ENCODE measurements at places on chromosomes 7 and 10.

DNA sequence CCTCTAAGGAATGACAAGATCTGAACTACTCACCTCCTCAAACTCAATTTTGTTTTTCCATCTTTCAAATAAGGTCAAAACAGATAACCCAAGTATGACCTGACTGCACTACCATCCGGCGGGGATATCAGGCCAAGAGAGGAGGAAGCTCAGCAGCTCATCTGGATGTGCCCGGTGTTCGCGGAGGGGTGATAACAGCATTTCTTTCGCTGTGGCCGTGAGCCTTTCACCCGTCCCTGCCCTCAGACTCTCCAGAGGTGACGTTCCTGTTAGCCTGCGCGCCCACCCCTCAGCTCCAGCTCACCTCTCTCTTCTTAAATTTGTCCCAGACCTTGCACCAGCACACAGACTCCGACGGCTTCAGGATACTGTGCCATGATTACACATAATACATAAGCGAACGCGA lies 526 bp downstream of the ZNF248 start:
- no peak for DNase-seq

DNA sequence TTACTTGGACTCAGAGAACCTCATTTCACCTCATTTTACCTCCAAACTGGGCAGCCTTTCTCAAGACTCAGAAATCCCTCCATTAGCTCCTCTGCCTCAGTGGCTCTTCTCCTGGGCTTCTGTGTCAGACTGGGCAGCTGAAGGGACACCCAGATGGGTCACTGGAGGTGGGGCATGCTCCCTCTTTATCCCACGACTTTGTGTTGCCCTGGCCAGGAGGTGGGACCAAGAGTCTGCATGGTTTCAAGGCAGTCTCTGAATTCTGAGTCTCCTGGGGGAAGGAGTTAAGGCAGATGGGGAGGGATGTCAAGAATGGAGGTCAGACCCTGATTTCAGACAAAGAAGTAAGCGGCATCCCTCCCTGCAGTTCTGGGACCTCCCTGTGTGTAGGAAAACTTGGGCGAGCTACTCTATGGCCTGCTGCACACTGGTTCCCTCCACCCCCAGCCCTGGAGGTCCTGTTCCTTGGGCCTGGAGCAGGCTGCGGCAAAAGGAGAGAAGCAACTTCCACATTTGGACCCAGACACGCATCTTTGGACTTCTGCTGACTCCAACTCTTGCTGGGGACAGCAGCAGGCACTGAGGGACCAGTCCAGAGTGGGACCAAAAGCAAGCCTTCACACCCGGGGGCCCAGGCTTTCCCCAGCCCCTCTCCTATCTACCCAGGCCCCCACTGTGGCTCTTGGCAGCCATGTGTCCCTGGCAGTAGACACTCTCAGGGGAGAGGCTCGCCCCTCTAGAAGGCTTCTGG lies 10.8 kb downstream of the POLL start:
- no peak for DNase-seq

DNA sequence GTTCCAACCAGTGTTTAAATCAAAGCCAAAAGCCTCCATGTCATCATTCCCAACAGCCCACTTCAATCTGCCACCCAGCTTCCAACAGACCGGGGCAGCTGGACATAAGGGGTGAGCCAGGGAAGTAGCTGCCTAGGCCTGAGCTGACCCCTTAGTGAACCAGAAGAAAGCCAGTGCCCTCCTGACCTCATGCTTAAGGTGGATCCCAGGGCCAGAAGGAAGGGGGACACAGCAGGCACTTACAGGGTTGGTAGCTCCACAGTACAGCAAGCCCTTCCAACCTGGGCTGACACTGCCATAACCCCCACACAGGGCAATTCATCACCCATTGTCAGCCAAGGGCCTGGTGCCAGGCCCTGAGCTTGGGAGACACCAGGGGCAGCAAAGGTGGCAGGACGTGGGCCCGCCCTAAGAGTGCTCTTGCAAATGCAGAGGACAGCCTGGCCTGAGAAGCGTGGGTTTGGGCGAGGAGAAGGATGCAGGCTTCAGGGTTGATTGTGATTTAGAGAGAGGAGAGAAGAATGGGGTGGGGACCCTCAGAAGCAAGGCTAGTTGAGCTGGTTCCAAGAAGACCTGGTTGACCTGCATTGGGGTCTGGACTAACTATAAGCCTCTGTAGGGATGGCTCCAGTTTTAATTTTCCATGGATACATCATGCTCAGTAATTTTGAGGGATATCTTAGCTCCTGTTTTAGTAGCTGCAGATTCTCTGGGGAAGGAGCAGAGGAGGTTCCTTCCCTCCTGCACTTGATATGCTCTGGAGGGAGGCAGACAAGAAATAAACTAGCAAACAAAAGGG lies 3.1 kb upstream of the CYP26A1 start:
- no peak for DNase-seq

GRCh38 chr10:32039734-32040133 lies 16.5 kb downstream of the KIF5B start:
- no peak for DNase-seq

DNA sequence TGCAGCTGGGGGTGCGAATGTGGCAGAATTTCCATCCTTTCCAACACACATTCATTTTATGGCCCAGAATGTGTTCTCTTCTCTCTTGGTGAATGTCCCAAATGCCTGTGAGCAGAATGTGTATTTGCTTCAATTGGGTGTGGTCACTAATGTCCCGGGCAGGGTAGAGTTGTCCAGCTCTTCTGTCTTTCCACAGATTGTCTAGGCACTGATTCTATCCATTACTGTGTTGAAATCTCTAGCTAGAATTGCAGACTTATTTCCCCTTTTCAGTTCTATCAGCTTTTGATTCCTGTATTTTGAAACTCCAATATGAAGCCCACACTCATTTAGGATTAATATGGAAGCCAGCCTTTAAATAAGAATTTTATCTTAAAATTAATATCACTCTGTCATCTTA lies 14.0 kb upstream of the AKR1E2 start:
- DNase-seq, result no peak

DNA sequence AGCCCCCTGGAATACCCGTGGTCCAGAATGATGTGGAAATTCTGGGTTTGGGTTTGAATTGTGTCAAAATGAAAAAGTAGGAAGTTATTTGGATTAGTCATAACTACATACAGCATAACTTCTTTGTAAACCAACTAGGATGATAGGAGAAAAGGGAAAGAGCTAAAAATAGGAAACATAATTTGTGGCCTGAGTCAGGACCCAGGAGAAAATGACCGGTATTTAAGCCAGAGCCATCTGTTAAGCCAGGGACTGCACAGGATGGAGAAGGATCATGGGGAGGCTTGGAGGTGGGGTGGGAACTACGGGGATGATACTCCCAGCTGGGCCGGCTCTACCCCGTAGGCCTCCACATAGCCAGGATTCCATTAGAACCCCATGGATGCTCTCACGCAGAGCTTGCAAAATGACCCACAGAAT lies 98.6 kb downstream of the MYOF start:
- DNase-seq, result no peak

DNA sequence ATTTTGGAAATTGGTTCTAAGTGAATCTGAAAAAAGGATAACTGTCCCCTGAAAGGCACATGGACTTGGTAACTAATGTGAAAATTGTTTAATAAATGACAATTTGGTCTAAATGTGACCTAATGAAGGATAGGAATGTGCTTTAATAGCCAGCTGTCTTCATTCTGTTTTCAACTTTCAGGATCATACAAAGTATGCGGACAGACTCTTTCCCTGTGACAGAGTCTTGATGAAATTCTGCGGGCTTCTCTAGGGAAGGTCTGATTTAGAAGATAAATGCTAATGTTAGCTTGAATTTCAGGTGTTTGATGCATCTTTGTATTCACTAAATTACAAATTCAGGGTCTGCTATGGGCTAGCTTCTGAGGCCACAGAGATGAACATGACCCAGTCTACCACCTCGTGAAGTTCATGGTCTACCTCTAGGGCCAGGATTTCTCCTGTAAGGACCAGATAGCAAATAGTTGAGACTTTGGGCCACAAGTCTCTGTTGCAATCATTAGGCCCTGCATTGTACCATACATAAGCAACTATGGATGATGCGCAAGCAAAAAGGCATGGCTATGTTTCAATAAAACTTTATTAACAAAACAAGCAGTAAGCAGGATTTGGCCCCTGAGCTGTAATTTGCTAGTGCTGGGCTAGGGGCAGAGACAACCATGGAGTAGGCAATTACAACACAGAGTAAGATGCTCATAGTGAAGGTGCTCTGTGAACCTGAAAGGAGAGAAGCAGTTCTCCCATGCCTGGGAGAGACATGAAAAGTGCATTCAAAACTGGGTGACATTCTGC lies 368.6 kb downstream of the INHBA start:
- DNase-seq, result no peak

DNA sequence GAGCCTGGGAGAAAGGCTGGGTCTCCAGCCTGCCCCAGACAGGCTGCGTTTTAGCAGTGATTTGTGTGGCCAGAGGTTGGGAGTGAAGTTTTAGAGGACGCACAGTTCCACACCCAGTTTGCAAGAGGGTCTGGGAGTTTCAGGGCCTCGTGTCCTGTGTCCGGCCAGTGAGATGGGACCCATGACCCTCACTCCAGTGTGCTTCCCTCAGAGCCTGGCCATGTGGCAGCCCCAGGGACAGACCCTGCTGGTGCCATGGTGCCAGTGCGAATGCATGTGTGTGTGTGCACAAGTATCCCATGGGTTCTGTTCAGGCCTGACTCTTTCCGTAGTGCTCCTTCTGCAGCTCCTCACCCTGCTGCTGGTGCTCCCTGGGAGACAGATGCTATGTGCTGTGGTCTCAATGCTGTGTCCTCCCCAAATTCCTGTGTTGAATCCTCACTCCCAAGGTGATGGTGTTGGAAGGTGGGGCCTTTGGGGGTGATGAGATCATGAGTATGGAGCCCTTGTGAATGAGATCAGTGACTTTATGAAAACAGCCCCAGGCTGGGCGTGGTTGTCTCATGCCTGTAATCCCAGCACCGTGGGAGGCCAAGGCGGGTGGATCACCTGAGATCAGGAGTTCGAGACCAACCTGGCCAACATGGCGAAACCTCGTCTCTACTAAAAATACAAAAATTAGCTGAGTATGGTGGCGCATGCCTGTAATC lies 16.5 kb downstream of the ECHDC3 start:
- DNase-seq, result no peak

GRCh38 chr10:22655312-22655981 lies 58.9 kb downstream of the PIP4K2A start:
- DNase-seq, result no peak

DNA sequence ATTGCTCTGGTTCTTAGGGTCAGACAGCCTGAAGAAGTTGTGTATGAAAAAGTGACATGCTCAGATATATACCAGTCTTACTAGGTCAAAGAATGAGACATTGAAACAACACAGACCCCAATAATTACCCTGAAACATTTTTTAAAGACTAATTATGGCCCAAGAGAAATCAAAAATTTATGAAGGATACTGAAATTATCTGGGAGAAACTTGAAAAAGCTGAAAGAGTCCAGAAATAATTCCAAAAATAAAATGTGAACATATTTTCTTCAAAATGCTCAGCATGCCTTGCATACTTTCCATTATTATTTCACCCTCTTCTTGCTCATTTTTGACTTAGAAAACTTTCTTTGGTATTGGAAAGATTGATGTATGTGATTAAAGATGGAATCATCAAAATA lies 198.9 kb upstream of the CCDC6 start:
- no peak for DNase-seq

GRCh38 chr7:101795461-101795860 lies 22.0 kb upstream of the CUX1 start:
- DNase-seq, result no peak

- no peak for DNase-seq
Measured at GRCh38 chr7:22945584-22945983, 68.3 kb downstream of the HYCC1 start.

GRCh38 chr7:130189343-130189742 lies 15.9 kb downstream of the TMEM209 start:
- no peak for DNase-seq

DNA sequence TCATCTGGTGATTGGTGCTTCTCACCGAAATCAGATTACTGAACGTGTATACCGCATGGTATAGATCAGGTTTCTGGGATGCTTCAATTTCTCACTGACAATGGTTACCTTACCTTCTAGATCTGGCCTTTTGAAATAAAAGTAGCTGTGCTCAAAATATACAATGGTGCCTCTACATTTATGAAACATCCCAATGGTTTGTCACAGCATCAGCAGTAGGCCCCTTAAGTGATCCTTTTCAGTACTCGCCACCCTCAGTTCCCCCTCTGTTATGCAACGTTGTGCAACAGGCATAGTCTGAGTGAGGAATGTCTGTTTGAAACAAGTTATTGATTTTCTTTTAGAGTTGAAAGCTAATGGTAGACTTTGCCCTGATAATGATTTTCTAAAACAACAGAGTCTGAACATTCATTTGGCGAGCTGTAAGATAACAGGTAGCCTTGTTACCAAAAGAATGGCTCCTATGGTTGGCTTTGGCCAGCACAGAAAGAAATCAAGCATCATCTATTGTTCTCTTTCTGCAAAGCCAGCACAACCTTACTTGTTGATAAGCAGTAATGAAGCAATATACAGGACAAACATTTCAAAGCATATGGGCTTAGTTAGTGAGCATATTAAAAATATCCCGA lies 693.9 kb downstream of the PARD3 start:
- no peak for DNase-seq

GRCh38 chr10:5814110-5815107 lies 1.2 kb upstream of the GDI2 start:
- DNase-seq, result no peak

DNA sequence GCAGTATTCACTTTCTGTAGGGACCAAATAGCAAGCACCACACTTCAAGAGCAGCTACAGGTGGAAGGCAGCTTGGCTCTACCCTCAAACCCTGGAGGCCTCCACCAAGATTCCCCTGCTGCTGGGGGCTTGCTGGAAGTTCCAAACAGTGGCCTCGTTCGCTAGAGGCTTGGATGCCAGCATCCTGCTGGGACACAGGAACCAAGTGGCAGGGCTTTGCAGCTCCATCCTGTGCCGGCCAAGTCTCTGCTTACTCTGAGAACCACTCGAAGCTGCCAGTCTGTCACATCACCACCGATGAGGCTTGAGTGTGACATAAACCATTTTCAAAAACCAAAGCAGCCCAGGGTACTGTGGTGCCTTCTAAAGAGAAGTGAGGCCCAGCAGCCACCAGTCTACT lies 69.2 kb upstream of the UNC5B start:
- DNase-seq, result no peak

DNA sequence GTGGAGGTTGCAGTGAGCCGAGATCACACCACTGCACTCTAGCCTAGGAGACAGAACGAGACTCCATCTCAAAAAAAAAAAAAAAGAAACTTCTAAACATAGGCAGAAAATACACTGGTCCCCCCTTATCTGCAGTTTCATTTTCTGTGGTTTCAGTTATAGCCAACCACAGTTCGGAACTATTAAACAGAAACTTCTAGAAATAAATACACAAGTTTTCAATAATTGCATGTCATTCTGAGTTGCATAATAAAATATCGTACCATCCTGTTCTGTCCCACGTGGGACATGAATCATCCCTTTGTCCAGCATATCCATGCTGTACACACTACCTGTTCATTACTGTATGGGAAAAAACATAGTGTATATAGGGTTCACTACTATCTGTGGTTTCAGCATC lies 8.0 kb downstream of the XRCC2 start:
- DNase-seq, result no peak

All from activated naive CD8-positive, alpha-beta T cell treated with anti-CD3 and anti-CD28 coated beads, Interleukin-2, amount 50 U/mL, for 16 hours (primary cell).